ENCODE measurements at places on chromosomes 3 and 15. TPM values are rescaled to one million over a fixed set of nuclear protein-coding genes. Genes with fewer than 3 reads are reported as not detected.

MGLL gene
- 128 TPM for total RNA-seq

DNA sequence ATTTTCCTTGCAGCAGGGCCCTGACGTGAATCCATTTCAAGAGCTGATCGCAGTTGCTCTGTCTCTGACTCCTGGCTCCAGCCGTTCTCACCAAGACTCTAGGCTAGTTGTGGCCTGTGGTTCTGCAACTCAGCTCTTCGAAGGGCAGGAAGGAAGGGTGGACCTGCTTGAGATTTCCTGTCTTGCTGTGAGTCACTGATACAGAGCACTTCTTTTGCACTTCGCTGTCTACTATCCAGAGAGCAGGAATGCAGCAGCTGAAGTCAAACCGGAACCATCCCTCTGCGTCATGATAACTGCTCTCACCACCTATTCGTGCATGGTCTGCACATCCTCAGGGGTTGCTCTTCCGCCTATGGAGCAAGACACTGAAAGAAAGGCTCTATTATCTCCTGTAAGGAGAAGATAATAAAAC lies 59.7 kb downstream of the RAP2B start:
- peak; percentile 95 for DNase-seq

MYLK gene
- total RNA-seq: 431 TPM

DNA sequence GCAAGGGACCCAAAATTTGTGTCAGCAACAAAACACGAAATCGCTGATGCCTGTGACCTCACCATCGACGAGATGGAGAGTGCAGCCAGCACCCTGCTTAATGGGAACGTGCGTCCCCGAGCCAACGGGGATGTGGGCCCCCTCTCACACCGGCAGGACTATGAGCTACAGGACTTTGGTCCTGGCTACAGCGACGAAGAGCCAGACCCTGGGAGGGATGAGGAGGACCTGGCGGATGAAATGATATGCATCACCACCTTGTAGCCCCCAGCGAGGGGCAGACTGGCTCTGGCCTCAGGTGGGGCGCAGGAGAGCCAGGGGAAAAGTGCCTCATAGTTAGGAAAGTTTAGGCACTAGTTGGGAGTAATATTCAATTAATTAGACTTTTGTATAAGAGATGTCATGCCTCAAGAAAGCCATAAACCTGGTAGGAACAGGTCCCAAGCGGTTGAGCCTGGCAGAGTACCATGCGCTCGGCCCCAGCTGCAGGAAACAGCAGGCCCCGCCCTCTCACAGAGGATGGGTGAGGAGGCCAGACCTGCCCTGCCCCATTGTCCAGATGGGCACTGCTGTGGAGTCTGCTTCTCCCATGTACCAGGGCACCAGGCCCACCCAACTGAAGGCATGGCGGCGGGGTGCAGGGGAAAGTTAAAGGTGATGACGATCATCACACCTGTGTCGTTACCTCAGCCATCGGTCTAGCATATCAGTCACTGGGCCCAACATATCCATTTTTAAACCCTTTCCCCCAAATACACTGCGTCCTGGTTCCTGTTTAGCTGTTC lies 34.9 kb downstream of the CHDH start:
- no peak for DNase-seq

- no peak for DNase-seq
These were observed 222.2 kb downstream of the THRB start for GRCh38 chr3:24272408-24272807.

GRCh38 chr15:40917585-40917984 lies 11.6 kb upstream of the DLL4 start:
- no peak for DNase-seq

DNA sequence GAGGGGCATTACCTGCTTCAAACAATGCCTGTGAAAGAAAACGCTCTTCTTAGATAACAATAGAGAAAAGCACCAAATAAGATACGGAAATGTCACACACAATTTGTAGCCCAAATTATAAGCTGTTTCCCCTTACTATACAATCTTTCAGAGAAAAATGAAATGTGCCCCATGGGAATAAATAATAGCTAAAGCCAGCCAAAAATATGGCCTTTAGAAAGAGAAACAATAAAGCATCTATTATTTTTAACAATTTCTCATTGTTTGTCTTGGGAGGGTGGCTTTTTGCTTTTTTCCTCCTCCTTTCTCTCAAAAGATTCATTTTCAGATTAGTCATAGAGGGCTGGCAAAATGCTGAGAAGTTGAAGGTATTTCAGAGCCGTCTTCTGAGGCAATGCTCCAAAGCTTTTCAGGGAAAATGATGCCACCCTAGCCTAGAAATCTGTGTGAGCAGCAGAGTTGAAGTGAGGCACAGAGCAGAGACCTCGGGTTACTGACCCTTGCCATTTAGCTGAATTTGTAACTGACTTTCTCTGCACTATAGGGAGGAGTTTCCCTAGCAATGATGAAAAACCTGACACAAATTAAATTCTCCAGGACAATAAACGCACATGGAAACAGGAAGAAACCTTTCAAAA lies 86.3 kb upstream of the PRICKLE2 start:
- peak; percentile 21 for DNase-seq

DNA sequence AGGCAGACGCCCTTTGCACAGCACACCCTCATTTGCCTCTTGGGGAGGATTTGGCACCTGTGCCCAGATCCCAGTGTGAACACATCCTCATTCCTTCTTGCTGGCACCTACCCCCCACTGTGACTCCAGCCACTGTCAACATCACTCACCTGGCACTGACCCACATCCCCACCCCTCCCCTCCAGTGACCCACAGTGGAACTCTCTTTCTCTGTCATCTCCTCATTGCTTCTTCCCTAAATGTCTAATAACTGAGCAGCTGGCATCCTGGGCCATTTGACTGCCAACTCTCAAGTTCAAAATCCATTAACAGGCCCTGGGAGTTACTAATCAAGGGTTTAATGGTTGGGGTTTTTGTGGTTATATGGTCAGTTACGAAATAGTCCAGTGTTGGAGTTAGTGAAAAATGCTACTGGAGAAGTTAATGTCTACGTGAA lies 14.4 kb downstream of the SNAPC5 start:
- peak; percentile 30 for DNase-seq
